ENCODE measurements at places on chromosomes 12 and 14.

DNA sequence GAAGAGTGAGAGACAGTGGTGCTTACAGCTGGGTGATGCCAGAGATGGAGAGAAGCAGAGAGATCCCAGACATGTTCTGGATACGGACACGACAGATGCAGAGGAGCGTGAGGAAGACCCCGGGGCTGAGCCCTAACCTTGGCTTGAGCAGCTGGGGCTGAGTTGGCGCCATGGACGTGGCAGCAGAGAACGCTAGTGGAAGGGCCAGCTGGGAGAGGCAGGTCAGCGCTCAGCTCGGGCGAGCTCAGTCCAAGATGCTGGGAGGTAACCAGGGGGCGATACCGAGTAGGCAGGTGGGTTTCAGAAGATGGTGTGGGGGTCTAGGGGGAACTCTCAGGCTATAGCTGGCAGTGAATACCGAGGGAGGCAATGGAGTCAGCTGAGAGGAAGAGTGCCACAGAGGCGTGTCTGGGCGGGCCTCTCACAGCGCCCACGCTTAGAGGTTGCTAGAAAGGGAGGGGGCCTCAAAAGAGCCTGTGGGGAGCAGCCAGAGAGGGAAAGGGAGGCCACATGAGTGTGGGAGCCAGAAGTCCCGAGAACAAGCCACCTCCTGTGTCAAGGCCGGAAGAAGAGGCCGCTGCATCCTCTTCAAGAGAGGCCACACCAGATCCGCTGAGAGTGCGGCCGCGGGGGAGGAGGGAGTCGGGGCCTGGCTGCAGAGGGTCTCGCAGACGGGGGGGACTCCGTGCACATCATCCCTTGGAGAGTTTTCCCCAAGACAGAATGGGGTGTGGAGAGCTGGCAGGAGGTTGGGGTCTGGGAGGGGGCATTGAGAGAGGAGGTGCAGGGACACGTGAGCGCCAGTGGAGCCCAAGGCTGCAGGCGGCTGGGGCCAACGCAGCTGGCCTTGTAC, 57.0 kb upstream of the DIO3 start:
- no peak for DNase-seq

DNA sequence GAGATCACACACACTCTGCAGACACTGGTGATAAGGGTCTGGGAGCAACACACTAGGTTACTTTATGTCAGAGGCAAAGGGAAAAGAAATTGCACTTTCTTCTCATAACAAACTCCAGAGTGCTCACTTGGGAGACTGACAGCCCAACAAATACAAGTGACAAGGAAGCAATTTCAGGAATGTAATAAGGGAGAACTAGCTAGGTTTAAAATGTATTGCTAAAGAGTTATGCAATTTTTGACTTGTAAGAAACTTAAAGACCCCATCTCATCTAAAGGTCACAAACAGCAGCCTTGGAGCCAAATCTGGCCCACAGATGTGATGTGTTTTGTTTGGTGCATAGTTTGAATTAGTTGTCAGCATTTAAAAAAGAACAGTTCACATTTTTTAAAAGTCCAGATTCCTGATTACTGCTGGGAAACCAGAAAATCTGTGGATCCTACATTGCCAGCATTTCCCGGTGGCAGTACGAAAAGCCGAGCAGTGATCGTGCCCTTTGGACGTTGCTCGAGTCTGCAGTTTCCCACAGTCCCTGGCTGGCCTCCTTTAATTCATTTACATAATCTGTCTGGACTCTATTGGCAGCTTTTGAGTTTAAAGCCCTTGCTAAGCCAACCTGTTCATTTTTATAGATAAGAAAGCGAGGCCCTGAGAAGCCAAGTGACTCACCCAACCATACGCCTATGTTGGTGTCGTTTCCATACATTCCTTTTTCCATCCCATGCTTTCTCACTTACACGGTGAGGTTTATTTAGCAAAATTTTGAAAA, 42.0 kb upstream of the ETV6 start:
- no peak for DNase-seq

GRCh38 chr12:93079271-93079670, 150.2 kb upstream of the EEA1 start:
- DNase-seq = no peak

DNA sequence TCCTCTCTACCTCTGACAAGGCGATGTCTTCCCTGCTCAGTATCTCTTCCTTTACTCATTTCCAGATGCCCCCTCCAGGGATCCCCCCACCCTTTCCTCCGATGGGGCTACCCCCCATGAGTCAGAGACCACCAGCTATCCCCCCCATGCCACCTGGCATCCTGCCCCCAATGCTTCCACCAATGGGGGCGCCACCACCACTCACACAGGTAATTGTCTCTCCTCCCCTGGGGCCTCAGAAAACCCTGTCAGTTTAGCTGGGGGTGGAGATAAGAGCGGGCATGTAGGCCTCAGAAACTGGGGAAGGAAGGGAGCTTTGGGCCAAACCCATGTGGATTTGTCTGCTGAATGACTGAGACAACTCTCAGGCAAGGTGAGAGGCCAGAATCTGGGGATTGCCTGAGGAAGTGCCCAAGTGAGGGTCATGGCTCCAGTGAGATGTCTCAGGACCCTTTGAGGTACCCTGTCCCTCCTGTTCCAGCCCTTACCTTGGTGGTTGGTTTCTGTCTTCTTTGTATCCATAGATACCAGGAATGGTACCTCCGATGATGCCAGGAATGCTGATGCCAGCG, 8.1 kb downstream of the PRPF40B start:
- no peak for DNase-seq

DNA sequence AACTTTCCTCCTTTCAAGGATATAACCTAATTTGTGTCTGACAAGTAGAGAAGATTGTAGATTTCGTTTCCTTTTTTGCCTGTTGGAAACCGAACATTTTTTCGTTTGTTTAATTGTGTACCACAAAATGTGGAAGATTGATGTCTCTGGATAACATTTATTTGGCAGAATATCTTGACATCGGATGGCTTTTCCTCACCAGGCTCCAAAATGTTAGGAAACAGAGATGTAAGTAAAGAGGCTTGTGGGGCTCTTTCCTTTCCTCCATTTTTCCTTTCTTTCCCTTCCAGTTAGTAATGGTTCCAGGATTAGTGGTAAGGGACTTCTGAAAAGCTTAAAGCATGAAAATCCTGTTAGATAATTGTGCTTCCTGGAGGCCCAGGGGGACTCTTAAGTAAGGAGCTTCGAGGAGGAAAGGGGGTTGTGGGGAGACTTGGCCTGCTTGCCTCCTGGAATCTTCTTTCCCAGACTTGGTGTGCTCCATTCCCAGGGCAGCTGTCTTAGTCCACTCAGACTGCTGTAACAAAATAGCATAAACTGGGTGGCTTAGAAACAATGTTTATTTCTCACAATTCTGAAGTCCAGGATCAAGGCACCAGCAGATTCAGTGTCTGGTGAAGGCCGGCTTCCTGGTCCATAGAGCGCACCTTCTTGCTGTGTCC, 243.1 kb upstream of the PWP1 start:
- no peak for DNase-seq

GRCh38 chr12:132103542-132104308, 40.4 kb downstream of the DDX51 start:
- DNase-seq = no peak

- no peak for DNase-seq
These were observed 6.3 kb downstream of the STYK1 start for GRCh38 chr12:10667581-10667980.

DNA sequence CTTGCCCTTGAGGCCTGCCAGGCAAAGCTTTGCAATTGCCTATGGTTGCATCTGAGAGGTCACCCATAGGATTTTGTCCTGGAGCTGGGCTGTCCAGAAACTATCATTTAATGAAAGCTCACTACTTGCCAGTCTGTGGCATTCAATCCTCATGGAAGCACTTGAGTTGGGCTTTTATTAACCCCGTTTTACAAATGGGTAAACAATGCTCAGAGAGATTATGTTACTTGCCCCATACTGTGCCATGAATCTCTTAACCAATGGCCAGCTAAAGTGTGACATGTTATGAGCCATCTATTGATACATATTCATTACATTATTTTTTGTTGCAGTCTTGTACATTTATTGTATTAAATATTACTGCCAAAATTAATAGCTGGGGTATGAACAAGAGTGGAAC, 35.9 kb downstream of the PDZRN4 start:
- DNase-seq = no peak

DNA sequence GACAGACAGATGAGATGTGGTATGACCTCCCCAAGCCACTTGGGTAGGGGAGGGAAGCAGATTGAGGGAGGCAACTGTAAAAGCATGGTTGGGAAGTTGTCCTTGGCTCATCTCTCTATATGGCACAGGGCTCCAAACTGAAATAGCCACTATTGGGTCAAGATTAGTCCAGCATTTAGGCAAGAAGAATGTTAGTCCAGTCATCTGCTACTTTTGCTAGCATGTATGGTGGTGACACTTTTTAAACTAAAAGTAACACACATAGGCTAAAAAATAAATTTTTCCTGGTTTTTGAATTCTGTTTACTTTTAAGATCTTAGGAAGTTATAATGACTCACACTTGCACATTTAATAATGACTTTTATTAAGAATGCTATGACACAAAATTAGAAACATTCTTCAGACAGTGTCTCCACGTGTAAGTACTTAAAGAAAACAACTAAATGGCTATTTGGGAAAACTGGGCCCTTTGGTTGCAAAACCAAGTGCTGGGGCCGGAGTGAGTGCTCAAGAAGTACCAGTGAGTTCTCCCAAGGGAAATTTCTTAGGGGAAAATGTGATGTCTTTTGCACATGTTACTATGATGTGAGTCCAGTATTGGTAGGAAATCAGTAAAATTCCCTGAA, 179.1 kb upstream of the HIF1A start:
- DNase-seq = no peak

GRCh38 chr12:57460841-57461275, 1.3 kb downstream of the GLI1 start:
- DNase-seq = no peak

DNA sequence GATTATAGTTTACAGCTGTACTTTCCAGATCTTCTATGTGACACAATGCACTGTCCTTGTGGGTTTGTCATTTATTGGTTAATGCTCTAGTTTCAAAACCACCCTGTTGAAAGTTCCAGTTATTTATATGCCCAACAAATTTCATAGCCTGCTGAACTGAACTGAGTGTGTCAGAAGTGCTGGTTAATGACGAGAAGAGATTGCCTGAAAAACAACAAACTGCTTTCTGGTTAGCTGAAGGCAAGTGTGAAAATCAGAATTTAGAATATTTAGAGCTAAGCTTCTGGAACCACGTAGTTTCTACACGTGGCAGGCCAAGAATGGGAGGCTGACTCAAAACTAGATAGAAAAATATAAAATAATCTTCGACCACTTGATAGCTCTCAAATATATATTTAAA, 19.1 kb upstream of the RIN3 start:
- no peak for DNase-seq

DNA sequence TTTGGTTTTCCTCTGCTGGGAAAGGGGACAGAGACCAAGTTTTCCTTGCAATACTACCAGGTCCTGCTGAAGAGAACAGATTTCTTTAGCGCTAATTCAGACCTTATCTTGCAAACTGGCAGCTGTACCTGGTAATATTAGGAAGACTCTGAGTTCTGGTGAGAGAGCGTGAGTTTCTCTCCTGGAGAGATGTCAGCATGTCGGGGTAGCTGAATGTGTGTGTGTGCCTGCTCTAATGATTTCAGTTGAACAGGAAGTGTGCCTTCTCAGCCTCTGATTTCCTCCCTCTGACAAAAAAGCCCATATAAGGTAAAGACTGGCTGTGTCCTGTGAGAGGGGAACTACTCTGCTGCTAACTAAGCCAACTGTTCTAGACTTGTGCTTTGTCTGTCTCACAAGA, 10.3 kb upstream of the ERP27 start:
- peak; percentile 26 for DNase-seq

GRCh38 chr12:29867823-29868222, 84.1 kb upstream of the TMTC1 start:
- no peak for DNase-seq

- DNase-seq = no peak
These were observed 196.4 kb downstream of the RASSF9 start for GRCh38 chr12:85639834-85640233.

DNA sequence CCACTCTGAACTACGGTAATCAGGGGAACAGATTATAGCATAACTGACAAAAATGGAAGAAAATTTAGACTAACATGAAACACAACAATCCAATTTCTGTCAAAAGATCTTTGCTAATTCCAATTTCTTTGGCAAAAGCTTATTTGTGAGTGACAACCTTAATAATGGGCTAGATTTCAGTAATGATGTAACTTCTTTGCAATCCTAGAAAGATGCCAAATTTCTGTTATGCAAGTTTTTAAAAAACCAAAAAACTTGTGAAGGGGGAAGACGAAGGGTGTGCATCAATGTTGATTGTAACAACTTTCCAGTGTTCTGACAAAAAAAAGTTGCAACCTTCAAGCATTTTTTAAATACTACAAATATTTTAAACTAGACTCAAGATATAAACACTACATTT, 59.9 kb downstream of the DICER1 start:
- no peak for DNase-seq

DNA sequence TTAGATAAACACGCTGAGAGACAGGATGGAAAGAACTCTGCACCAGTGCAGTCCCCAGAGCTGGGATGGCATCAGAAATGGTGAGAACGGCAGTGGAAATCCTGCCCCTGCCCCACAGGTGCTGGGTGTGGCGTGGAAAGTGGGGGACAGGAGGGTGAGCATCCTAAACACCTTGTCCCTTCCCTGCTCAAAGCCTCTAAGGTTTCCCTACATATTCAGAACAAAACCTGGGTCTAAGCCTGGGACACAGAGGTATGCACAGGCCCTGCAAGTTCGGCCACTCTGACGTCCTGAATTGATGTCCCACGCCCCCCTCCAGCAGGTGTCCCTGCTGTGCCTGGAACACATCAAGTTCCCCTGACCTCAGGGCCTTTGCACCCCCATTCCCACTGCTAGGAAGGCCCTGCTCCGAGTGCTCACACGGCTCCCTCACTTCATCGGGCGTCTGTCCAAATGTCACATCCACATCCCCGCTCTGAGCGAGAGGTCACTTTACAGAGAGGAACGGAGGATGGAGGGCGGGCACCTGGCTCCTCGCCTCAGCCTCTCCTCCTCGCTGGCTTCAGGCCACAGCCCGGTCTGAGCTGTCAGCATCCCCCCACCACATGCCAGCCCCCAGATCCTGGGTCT, 38.5 kb upstream of the SFSWAP start:
- no peak for DNase-seq

DNA sequence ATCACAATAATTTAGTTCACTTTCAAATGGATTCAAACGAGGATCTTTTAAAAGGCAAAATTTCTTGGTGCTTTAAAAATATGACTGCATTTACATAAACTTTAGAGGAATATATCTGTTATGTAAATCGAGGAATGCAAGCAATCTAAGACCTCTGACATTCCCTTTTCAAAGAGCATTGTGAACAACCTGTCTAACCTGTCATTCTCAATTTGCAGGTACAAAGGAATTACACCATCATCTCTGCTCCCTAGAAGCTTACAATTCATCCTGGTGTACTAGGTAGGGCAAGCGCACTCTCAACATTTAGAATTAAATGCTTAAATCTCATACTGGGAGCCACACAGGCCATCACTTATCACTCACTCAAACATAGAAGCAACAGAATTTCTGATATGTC, 35.6 kb downstream of the BMP4 start:
- no peak for DNase-seq

- DNase-seq = no peak
These were observed 19.5 kb upstream of the NUP107 start for GRCh38 chr12:68667291-68667690.

All from esophagus squamous epithelium (tissue), 5 donors.